ENCODE measurements at places on chromosomes 3 and 15.

DNA sequence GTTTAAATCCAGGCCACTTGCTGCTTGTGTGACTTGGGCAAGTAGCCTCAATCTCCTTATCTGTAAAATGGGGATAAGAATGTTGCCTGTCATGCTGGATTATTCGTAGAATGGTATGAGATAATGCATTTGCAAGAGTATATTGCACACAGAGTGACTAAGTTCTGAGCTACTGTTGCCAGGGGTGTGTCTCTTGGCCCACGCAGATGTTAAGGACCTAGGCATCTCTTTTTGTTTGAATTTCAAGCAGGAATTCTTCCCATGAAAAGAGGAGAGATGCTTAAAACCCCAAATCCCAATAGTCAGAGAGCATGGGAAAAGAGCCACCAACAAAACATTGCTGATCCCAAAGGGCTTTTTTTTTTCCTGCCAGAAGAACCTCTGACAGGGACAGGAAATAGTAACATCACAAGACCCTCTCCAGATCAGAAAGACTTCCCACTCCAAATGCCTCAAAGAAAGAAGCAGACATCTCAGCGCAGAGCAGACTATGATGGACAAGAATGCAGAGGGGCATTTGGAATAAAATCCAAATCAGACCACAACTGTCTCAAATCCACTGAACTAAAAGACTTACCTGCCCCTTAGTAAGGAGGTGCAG lies 90.5 kb downstream of the MRPL46 start:
- no peak for DNase-seq

GRCh38 chr3:67564008-67564407 lies 90.4 kb downstream of the SUCLG2 start:
- DNase-seq: no peak

GRCh38 chr3:123723522-123724168 lies 138.8 kb upstream of the HACD2 start:
- peak; percentile 63 for DNase-seq

DNA sequence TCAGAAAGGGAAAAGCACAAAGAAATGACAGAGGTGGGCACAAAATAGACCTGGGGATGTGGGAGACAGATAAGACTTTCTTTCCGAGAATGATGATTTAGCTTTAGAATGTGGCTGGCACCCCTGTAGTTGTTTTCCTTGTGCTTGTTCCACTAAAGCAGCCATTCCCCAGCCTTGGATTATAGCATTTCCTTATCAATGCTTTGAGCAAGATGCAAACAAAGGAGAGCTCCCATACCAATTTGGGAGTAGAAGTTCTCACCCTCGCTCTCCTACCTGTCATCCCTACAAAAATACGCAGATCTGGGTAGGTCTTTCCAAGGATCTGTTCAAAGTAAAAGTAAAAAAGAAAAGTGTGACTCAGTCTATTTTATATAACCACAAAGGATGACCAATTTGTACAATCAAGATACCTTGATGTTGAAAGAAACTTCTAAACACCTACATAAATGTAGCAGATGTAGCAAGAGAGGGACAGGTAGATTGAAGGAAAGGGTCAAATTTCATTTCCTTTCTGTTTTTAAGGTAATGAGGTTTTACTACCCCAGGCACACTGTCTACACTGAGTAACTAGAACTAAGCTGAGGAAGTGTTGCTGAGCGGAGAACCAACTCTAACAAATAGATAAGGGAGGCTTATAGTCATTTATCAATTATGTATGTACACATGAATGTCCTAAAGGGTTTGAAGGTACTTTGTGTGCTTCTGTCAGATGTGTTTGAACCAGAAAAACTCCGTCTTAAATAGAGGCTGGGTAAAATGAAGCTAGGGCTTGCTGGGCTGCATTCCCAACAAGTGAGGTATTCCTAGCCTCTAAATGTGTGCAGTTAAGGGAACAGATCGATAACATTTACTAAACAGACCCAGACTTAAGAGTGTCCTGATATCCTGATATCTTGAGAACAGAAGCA lies 91.1 kb upstream of the LRRN1 start:
- DNase-seq: no peak

DNA sequence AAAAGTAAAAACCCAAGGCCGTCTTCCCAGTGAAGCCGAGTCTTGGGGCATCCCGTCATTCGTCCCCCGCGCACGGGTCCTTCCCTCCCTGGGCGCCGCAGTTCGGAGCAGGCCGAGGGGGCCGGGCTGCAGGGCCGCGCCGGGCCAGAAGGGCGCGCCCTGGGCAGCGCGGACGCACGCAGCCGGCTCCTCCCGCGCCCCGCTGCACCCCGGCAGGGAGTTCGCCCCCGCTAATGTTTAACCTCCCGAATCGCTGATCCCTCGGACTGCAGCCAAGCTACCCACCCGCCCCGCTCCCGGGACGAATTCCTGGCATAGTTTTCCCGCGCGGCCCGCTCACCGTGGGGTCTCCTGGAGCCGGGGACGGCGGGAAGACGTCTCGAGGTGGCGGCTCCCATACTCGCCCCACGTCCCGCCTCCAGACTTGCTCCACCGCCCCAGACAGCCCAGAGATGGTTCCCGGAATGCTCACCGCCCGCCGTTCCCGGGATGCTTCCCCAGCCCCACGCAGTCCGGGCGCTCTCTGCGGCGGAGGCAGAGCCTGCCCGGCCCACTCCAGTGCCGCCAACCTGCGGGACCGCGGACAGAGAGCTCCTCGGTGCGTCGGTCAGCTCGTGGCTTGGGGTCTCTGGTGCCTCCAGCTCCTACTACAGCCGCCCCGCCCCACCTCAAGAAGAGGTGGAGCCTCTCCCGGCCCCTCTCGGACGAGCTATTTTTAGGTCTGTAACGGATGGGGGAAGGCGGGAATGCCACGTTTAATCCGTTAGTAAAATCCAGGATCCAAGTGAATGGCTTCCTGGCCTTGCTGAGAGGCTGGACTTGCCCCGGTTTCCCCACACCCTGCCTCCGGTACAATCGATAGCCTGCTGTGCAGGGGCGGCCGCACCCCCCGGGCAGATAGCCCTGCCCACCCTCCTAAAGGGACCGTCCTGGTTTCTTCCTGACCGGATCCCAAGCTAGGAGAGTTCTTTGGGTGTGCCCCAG lies at the start of gene DZIP1L:
Gene DZIP1L, minus strand, starts transcription at position 621 of the 984 bp plus-strand sequence. CDS start 11,637 bp downstream, outside the sequence.
- no peak for DNase-seq
